ENCODE measurements at places on chromosomes 1 and 21. TPM values are rescaled to one million over a fixed set of nuclear protein-coding genes. Genes with fewer than 3 reads are reported as not detected.

CATSPERE gene
- total RNA-seq = not detected

SEC16B gene
- 0.19 TPM for total RNA-seq

FCRL4 gene
- not detected for total RNA-seq

NTNG1 gene
- total RNA-seq = not detected

PCP4 gene
- total RNA-seq = 0.67 TPM

SYT2 gene
- not detected for total RNA-seq

Data from A172 (cell line).